ENCODE measurements at places on chromosomes 1 and 21.

DNA sequence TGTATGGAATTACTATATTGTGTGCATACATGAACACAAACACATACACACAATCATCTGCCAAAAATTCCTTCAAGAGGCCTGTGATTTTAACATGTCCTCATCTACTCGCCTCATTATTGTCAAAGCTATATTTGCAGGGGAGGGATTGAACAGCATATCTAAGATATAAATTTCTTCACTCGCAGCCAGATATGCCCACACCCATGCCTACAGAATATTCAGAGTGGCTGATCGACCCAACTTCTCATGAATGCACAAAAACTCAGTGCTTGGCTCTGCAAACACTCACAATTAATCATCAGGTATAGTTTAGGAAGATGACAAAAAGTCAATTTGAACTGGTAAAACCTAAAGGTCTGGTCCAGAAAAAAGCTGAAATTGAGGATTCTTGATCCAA, 25.1 kb upstream of the CCN1 start:
- DNase-seq, result no peak

- DNase-seq, result no peak
Measured at GRCh38 chr1:30524840-30525617, 198.4 kb downstream of the MATN1 start.

DNA sequence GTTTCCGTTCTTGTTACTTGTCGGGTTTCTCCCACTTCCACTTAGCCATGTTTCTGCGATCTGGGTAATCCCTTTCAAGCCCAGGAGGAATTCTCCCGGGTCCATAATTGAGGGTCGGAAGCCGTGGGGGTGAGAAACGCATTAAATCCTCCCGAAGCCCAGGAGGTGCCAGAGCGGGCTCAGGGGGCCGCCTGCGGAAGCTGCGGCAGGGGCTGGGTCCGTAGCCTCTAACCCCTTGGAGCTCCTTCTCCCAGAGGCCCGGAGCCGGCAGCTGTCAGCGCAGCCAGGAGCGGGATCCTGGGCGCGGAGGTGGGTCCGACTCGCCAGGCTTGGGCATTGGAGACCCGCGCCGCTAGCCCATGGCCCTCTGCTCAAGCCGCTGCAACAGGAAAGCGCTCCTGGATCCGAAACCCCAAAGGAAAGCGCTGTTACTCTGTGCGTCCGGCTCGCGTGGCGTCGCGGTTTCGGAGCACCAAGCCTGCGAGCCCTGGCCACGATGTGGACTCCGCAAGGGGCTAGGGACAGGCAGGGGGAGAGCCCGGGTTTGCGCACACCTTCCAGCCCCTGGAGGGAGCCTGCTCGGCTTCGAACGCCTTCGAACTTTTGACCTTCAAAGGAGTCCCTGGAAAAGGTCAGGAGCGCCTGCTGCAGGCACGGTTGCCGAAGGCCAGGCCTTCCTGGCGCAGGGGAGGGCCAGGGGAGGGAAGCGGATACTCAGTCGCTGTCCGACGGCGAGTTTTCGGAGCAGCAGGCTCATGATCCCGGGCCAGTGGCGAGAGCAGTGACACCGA, 1.7 kb upstream of the SIM2 start:
- DNase-seq, result no peak

- no peak for DNase-seq
Measured at GRCh38 chr1:91783423-91784170, 102.4 kb downstream of the TGFBR3 start.

- no peak for DNase-seq
Measured at GRCh38 chr1:29625084-29625420, 388.7 kb downstream of the PTPRU start.

- no peak for DNase-seq
Measured at GRCh38 chr21:39288987-39289386, 24.4 kb downstream of the BRWD1 start.

- no peak for DNase-seq
Measured at GRCh38 chr21:33008333-33009051, 17.2 kb upstream of the OLIG2 start.

DNA sequence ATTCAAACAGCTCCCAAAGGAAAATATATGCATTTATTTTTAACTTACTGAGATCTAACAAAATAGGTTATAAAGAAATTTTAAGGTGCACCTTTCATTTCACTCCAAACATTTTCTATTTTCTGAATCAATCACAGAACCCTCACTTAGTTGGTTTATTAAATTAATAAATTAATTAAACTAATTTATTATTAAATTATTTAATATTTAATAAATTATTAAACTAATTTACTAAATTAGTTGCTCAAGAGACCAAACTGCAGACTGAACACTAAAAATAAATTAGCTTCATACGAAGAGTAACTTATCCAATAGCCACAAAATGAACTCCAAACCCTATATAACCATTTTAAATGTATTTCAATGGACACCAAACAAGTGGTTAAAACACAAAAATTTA, 68.0 kb downstream of the PRPF38A start:
- no peak for DNase-seq

- DNase-seq, result no peak
Measured at GRCh38 chr1:209896346-209896745, 41.7 kb upstream of the SYT14 start.

DNA sequence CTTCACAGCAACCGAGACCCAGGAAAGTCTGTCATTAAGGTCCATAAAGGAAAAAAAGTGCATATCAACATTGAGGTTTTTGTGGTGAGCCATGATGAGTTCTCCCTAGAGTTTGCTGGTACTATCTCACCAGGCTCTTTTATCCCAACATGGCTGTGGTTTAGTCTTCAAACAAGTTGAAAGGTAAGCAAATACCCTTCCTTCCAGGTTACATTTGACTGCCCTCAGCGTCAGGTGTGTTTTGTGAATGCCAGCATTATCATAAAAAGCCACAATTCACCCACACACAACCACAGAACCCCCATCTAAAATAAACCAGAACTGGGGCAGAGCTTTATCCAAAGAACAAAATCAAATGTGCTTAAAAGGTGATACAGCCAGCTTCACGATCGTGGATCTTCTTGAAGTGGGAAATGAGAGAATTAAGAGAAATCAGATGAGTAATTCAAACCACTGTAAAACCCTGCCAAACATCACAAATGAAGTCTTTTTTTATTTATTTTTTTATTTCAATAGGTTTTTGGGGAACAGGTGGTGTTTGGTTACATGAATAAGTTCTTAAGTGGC, 64.7 kb downstream of the SETD4 start:
- DNase-seq, result no peak

DNA sequence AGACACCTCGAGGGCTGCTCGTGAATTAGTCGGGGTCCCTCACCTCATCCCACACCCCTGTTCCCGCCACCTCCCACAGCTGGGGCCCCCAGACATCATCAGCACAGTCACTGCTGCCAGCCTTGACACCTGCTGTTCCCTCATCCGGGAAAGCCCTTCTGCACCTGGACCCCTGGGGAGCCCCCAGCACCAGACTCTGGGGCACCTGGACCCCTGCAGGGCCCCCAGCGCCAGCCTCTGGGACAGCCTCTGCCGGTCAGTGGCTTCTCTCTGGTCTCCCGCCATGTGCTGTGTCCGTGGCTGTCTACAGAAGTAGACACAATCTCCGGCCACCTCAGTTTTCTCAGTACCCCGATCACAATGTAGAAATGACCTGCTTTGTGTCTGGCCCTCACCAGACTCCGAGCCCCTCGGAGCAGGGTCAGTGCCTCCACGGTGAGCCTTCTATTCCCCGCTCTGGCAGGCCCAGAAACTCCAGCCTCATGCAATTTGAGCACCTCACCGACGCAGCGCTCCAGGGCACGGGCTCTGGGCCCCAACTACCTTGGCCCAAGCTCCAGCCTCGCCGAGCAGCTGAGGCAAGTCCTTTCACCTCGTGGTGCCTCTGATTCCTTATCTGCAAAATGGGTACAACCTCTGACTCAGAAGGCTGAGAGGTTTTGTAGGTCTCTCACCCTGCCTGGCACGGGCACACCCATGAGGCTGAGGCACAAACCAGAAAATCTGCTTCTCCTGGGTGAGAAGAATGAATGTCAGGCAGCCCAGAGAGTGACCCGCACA, 84.7 kb downstream of the RIPK4 start:
- no peak for DNase-seq

DNA sequence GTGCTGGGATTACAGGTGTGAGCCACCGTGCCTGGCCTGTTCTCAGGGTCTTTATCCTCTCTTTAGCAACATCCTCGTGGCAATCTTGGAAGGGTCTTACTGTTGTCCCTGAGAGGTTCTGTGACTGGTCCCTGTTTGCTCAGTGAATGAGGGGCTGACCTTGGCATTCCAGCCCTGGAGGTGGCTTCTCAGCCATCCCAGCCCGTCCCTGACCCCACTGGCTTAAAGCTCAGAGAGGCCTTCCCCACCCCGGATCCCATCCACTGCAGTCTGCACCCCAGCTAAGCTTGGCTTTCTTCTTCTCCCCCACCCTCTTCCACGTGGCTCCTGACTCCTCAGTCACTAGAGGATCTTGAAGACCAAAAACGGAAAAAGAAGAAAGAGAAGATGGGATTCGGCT, 88.3 kb upstream of the TMEM51 start:
- DNase-seq, result no peak

- DNase-seq, result no peak
Measured at GRCh38 chr1:38786040-38786436, 73.5 kb downstream of the RRAGC start.

DNA sequence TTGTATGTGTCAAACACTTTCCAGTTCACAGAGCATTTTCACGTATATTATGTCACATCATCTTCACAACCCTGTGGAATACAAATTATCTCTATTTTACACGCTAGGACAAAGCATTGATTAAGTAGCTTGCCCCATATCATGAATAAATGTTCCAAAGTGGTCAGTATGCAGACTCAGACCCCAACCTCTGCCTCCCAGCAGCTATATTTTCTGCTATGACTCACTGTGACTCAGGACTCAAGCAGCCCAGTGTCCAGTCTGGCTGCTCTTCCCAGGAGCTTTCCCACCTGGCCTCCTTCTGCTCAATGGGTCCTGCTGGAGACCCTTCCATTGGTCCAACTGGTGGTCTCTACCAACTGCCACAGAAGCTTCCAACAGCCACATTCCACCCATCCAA, 56.0 kb upstream of the RAP1A start:
- DNase-seq, result peak; percentile 5

DNA sequence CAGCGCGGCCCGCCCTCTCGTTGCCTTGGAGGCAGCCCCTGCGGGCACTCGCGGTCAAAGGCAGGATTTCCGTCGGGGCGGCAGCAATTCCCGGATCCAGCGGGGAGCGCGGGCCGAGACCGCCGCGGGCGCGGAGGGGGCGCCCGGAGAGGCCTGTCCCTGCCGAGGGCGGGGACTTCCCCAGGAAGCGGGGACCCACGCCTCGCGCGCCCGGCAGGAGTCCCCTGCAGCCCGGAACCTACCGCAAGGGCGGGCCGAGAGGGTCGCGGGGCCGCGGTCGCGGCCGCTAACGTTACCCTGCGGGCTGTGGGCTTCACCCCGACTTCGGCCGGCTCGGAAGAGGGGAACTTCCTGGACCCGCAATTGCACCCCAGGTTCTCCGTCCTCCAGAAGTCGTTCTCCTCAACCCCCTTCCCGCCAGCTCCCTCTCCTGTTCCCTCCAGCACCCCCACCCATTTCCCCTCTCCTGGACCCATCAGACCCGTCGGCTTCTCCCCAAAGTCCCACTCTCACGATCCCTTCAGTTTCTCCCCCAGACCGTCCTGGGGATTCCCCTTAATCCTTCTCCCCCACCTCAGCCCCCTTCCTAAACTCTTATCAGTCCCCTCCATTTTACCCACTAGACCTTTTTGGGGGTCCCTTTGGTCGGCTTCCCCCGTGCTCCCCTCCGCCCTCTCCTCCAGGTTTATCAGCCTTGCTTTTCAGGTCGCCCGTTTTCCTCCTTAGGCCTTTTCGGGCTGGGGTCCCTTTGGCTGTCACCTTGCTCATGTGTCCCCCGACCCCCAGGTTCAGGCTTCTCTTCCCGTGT, 604 bp downstream of the FGR start:
- DNase-seq, result no peak

DNA sequence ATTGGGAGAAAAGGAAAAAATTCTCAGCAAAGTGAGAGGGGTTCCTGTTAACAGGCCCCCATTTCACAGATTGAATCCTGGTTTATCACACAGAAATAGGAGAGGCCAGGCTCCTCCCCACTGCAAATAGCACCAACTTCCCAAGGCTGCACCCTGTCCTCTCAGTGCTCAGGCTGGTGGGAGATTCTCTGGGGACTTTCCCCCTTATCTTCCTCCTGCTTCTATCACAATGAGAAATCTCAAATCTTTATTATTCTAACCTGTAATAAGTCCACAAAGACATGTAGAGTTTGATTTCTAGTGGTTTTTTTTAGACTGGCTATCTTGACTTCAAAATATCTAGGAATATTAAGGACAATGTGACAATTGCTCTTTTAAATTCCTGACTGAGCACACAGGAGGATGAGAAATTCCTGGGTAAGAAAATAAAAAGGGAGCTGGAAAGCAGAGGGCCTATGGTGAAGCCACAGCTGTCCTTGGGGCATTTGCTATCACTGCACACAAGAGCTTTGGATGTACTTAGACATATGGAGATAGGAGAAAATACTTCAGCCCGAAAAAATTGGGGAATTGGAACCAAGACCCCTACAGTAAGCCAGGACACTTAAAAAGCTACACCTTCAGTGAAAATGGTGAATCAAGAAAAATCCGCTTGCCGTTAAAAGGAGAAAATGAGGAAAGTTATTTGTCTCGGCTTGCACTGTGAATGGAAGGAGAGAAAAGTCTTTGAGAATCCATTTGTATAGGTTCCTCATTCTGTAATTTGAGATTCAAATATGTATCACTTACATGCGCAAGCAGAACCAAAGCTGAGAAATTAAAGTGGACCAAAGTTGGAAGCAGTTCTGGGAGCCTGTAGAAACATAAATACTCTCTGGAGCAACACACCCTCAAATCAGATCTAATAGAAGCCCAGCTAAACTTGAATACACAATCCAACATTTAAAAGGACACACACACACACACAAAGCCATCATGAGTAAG, 65.9 kb upstream of the C1orf105 start:
- no peak for DNase-seq

DNA sequence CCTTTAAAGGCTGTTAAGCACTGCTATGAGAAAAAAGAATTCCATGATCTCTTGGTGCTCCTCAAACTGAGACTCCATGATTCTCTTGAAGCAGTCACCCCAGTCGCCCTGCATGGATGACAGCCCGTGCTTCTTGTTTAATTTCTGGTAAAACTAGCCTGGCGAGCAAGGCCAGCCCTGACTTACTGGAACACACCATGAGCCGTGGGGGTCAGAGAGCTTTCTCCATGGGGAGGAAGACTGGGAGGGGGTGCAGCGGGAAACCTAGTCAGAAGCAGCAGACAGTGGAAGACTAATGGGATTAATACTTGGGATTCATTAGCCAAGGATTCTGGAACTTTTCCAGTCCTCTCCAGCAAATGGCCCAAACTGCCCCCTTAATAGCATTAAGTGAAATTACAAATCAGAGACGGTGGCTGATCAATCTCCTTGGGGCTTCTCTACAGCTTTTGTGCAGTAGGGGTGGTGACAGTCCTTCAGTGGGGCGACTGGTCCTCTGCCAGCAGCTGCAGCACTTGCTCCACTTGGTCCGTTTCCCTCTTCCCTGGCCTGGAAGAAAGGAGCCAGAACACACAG, 57.2 kb upstream of the LRRN2 start:
- no peak for DNase-seq

DNA sequence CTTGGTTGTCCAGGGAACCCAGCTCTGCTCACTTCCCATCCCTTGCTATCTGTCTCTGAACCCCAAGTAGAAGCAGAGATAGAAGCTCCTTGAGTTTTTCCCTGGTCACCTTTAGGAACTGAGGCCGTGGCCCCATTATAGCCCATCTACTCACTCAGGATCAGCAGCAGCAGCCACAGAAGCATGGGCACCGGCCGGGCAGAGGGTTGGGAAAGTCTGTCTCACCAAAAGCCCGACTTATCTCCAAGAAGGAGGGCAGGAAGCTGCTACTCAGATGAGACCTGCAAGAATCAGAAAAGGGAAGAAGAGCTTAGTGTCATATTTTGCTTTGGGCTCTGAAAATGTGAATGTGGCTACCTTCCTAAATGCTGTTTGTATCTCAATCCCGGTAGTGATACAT, 264 bp downstream of the FCRL3 start:
- DNase-seq, result no peak

Measured in SW 1271 (cell line).